ENCODE measurements at places on chromosomes 3 and 15.

- DNase-seq, result peak; percentile 61
Measured at GRCh38 chr3:38327335-38328009, 19.1 kb upstream of the XYLB start.

GRCh38 chr3:166453478-166453877 lies 616.3 kb upstream of the BCHE start:
- no peak for DNase-seq

DNA sequence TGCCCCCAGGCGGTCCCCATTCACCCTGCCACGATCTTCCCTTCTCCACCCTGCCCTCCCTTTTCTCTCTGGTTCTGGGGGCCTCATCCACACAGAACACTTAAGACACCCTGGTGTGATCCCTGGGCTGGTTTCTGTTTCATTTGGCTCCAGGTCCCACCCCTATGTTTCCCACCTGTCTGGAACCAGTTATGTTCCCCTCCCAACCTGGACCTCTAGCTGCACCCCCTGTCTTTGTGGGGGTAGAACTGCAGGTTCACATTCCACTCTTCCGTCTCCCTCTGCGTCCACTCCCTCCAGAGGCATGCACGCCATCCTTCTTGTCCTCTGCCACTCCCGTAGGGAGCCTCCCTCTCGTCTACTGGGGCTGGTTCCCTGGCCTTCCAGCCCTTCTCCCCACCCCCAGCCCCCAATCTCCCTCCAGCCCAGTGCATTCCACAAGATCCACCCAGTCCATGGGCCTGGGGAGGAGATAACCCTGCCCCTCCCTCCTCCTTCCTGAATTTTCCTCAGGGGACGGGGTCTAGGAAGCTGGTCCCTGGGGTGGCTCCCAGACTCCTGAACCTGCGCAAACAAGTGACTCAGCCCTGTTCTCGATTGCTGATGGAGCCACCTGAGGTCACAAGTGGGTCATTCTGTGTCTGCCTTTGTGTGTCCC lies 73.8 kb downstream of the ABTB1 start:
- no peak for DNase-seq

DNA sequence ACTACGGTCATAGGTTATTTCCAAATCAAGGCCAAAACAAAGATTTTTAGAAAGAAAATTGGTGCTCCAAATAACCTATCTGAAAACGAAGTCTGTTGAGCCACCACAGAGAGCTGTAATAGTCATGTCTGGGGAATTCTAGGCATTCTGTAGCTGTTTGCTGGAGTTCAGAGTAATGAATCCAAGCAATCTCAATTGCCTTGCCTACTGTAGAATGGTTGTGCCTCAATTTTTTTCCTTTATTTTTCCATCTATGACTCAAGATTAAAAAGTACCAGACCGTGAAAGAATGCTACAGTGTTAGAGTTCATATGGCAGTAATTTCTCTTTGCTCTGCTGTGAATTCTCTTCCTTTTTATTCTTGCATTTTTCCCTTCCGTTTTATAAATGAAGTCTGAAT lies 1007.2 kb upstream of the ALCAM start:
- DNase-seq, result peak; percentile 94

- peak; percentile 91 for DNase-seq
Measured at GRCh38 chr15:73926219-73927002, at the start of gene LOXL1. TSS of gene LOXL1 (plus strand) at chr15:73926462. CDS start at chr15:73926784, 322 bp downstream.

DNA sequence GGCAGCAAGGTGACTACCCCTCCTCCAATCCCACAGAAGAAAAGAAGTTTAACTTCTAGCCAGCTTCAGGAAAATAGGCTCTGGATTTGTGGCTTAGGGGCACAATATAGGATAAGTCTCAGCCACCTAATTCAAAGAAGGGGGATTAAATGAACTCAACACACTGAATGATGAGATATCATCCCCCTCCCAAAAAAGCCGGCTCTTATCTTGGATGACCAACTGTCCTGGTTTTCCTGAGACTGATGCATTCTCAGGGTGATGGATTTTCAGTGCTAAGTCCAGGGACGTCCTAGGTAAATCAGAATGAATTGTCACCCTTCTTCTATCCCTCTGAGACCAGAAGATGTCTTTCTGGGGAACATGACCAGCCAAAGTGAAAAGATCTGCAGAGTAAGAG lies 487.0 kb upstream of the PROK2 start:
- no peak for DNase-seq

GRCh38 chr15:71547011-71547410 lies 263.3 kb upstream of the NR2E3 start:
- DNase-seq, result peak; percentile 33

DNA sequence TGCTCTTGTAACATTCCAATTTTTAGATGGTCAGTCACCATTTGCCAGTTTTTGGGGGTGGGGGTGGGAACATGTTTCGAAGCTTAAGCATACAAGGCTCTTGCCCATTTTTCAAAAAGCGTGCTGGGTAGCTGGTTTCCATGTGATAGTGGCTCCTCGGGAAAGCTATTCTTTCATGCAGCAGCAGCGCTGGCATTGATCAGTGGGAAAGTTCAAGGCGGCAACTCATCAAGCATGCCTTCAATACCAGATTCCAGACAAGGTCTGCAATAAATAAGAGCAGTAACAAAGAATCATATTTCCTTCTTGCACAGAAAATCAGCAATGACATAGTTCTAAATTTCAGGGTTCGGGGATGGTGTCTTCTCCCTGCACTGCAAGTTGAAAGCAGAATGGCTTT lies 133.5 kb upstream of the ONECUT1 start:
- no peak for DNase-seq

DNA sequence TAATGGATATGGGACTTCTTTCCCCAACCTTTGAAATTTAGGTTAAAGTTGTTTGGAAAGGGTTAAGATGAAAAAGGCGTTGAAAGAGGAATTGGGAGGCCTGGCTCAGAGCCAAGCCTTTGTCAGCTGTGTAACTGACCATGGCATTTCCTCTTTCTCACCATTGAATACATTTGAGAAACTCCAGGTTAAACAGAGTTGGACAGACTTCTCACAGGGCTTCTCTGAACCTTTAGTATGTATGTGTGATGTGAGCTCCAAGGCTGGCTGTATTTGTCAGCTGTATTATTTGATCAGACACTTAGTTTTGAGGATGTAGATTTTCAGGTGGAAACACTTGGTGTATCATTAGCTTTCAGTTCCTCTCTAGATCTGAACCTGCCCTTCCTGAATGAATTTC lies 136.4 kb upstream of the GOLGA6L4 start:
- DNase-seq, result peak; percentile 22

- DNase-seq, result no peak
Measured at GRCh38 chr3:151171145-151171757, 31.8 kb downstream of the GPR171 start.

DNA sequence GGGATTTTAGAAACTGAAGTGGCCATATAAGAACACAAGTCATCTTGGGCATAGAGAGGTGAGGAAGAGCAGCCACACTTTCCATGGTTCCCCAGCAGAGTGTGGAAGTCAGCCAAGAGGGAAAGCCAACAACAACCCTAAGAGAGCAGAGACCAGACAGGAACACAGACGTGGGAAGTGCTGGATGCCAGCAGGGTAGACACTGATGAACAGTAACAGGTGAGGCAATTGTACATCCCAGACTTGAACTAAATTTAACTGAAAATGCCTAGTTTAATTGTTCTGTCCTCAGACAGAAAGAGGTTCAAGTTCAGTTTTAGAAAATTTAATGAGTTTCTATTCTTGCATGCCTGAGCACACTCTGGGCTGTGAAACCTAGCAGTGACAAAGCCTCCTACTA lies 212.1 kb downstream of the ATP8B4 start:
- no peak for DNase-seq

- DNase-seq, result no peak
Measured at GRCh38 chr3:149243540-149243939, 21.9 kb upstream of the CP start.

DNA sequence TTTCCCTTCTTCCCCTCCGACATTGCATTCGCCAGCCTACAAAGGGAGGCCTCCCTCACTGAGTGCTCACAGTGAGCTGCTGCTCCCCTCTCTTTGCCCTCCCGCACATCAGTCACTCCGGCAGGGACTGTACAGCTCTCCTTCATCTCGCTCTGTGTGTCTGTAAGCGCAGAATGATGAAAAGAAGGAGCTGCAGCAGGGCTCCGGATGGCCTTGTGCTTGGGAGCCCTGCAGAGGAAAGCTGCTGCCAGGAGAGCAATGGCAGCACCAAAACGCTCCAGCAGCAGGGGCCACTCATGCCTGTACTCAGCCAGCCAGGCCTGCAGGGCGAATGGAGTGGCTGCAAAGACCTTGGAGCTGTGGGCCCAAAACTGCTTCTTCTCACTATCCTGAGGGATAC lies 107.0 kb upstream of the NSMCE3 start:
- DNase-seq, result peak; percentile 1

- DNase-seq, result no peak
Measured at GRCh38 chr15:90151989-90152645, 49.0 kb upstream of the SEMA4B start.

DNA sequence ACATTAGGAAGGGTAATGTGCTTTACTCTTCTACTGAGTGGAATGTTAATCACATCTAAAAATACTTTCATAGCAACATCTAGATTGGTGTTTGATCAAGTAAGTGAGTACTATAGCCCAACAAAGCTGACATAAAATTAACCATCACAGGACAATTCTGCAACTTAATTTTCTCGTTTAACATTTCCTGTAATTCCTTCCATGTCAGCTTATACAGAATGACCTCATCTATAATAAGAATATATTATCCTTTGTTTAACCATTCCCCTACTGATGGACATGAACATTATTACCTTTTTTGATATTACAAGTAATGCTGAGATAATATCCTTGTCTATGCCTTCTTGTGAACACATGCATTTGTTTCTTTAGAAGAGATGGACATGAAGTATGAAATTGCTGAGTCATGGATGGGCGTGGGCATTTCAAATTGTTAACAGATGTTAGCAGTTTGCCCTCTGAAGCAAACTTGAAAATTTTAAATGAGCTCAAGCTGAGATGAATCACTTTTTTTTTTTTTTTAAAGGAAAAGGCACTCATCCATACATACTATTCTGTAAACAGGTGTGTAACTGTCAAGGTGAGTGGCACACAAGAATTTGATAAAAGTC lies 85.1 kb downstream of the OXNAD1 start:
- peak; percentile 79 for DNase-seq

- no peak for DNase-seq
Measured at GRCh38 chr3:159168788-159169187, 366.9 kb downstream of the MFSD1 start.

- DNase-seq, result no peak
Measured at GRCh38 chr3:34858067-34858660, 781.2 kb upstream of the ARPP21 start.

DNA sequence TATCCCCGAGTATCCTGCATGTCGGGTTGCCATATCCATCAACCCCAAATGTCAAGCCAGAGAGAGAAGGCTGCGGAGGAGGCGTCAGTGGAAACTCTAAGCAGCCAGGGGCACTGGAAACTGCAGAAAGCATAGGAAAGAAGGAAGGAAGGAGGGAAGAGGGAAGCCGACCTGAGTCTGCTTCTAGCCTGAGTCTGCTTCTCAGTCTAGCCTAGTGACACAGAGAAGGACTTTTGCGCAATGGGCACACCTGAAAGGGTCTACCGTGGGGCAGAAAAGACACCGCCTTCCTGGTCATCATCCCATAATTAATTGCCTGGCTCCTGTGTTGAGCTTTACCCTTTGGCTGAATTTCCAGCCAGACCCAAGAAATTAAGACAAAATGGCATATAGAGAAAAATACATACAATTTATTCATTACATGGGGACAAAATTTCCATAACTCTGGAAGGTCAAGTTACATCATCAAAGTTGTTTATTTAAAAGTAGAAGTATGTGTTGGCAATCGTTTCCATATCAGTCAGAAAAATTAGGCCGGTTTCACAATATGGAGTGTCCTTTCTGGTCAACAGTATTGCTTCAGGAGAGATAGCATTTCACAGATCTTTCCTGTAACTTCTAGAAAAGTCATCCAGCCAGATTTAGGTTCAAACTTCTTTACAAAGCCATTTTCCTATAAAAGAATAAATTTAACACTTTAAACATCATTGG lies 10.3 kb downstream of the BCL2A1 start:
- DNase-seq, result no peak

- peak; percentile 48 for DNase-seq
Measured at GRCh38 chr3:108175352-108175751, 46.9 kb downstream of the IFT57 start.

- DNase-seq, result no peak
Measured at GRCh38 chr3:69781593-69781992, 42.3 kb downstream of the MITF start.

Data from fibroblast of skin of abdomen (primary cell).